ENCODE measurements at places on chromosomes 2 and 18. TPM values are rescaled to one million over a fixed set of nuclear protein-coding genes. Genes with fewer than 3 reads are reported as not detected.

DNA sequence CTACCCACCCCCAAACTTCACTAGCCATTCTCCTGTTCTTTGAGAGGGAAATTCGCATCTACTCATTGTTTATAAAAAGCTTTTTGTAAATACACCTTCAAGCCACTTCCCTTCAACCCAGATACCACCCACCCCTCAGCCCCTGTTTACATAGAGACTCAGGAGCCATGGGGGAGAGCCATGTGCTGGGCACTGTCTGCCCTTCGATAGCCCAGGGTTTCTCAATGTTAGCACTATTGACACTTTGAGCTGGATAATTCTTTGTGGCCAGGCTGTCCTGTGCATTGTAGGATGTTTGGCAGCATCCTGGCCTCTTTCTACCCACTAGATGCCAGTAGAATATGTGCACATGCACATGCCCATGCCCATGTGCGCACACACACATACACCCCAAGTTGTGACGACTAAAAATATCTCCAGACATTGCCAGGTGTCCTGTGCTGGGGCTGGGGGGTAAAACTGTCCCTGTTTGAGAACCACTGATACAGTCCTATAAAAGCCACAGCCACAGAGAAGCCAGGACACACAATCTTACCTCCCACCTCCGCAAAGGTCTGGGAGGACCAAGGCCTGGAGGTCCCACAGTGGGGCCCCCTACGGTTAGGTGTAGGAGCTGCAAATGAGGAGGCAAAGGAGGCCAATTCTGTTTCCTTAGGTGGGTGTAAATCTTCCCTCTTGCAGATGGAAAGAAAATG lies 44.5 kb upstream of the ASPRV1 start:
- no peaks in the 10 kb centered on the region for H3K36me3 ChIP-seq
- H3K4me3 ChIP-seq: no peak overlapping the region
- DNase-seq: no peak

GRCh38 chr18:54217624-54218023 lies 6.8 kb downstream of the MBD2 start:
- H3K4me1 ChIP-seq: peaks cover 19% of the 10 kb centered on the region
- no peak for DNase-seq
- no peak overlapping the region for H3K4me3 ChIP-seq
- H3K36me3 ChIP-seq: no peaks in the 10 kb centered on the region
- no peaks in the 10 kb centered on the region for H3K27me3 ChIP-seq
- H3K27ac ChIP-seq: no peak overlapping the region

DNA sequence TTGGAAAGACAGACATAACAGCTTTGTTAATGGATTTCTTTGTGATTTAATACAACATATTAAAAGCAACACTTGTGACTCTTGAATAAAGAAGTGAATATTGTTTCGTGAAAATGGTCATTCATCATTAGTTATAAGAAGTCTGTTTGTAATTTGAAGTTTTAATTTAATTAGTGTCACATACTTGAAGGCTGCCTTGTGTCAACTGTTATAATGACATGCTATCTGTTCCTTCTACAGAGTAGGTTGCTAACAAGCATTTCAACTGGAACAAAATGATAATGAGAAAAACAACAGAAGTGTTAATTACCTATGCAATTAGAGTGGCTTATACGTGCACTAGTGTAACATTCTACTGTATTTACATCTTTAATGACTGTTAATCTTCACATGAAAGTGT lies 624.7 kb downstream of the LRP1B start:
- no peaks in the 10 kb centered on the region for H3K36me3 ChIP-seq
- H3K27me3 ChIP-seq: no peaks in the 10 kb centered on the region
- no peaks in the 10 kb centered on the region for H3K4me1 ChIP-seq
- H3K27ac ChIP-seq: no peak overlapping the region
- H3K4me3 ChIP-seq: no peak overlapping the region

- H3K27me3 ChIP-seq: no peaks in the 10 kb centered on the region
- no peaks in the 10 kb centered on the region for H3K36me3 ChIP-seq
Measured at GRCh38 chr18:78833833-78834232, 145.8 kb upstream of the SALL3 start.

- no peaks in the 10 kb centered on the region for H3K36me3 ChIP-seq
- no peak overlapping the region for H3K4me3 ChIP-seq
- no peaks in the 10 kb centered on the region for H3K4me1 ChIP-seq
- H3K27me3 ChIP-seq: no peaks in the 10 kb centered on the region
- no peak overlapping the region for H3K27ac ChIP-seq
Measured at GRCh38 chr2:40315683-40316082, 136.2 kb downstream of the SLC8A1 start.

- no peaks in the 10 kb centered on the region for H3K36me3 ChIP-seq
- H3K4me3 ChIP-seq: no peak overlapping the region
- H3K27me3 ChIP-seq: no peaks in the 10 kb centered on the region
- no peaks in the 10 kb centered on the region for H3K4me1 ChIP-seq
Measured at GRCh38 chr2:102505290-102505689, 32.3 kb downstream of the SLC9A4 start.

DNA sequence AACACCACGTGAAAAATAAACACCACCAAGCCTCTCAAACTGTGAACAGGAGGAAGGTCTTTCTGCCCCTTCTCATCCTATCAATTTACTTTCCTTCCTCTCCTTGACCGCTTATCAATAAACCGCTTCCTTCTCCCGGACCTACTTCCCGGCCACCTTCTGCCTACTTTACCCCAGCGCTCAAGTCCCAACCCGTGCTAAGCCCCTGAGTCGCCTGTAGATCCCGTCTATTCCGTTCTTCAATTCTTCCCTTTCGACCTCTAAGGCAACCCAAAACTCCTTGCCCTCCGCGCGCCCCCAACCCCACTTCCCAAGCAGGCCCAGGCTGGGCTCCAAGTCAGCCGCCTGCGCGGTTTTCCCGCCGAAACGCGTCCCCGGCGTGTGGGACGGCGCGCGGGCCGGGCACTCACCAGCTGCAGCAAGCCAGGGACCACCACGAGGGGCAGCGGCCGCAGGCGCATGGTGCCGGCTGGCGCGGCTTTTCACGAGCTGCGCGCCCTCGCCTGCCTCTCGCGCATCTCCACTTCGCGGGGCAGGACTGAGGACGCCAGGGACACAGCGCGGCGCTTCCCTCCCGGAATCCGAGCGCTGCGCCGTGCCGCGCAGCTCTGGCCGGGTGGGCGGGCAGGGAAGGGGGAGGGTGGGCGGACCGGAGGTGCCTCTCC lies at the start of gene NXPH2:
TSS of gene NXPH2 (minus strand) at position 610 of the 665 bp plus-strand sequence. CDS start at position 461, 149 bp downstream.
- H3K36me3 ChIP-seq: no peaks in the 10 kb centered on the region
- no peak within 1 kb of the TSS for H3K27ac ChIP-seq
- no peak for DNase-seq
- peaks cover 7% of the 10 kb centered on the region for H3K4me1 ChIP-seq
- no peaks in the 10 kb centered on the region for H3K27me3 ChIP-seq

ANXA4 gene
- 19.4 TPM for total RNA-seq

LIMS3 gene
- total RNA-seq: 5.7 TPM

ATP6V1C2 gene
- 0.19 TPM for total RNA-seq
